ENCODE measurements at places on chromosomes 7 and 10.

DNA sequence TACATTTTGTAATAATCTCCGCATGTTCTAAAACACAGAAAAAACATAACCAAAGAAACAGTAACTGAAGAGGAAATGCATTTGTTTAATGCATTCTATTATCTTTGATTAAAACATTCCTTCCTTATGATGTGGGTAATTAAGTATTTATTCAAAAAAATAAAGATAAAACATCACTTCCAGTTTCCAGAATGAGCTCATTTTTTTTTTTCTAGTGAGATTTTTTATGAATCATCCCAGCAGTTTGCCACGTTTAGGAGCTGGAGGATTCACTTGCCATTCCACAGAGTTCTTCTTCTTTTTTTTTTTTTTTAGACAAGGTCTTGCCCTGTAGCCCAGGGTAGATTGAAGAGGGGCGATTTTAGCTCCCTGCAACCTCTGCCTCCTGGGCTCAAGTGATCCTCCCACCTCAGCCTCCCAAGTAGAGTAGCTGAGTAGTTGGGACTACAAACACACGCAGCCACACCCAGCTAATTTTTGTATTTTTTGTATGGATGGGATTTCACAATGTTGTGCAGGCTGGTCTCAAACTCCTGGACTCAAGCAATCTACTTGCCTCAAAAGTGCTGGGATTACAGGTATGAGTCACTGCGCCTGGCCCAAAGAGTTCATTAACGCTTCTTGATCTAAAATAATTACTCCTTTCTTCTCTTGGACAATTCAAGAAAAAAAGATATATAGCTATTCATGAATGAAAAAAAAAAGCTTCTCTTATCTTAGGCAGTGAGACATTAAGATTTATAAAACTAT is 177.3 kb downstream of the DKK1 start:
- DNase-seq: no peak

- no peak for DNase-seq
These were observed 4.6 kb downstream of the HECW1 start for GRCh38 chr7:43117095-43117494.

- no peak for DNase-seq
These were observed 5.2 kb downstream of the LAT2 start for GRCh38 chr7:74214816-74215630.

DNA sequence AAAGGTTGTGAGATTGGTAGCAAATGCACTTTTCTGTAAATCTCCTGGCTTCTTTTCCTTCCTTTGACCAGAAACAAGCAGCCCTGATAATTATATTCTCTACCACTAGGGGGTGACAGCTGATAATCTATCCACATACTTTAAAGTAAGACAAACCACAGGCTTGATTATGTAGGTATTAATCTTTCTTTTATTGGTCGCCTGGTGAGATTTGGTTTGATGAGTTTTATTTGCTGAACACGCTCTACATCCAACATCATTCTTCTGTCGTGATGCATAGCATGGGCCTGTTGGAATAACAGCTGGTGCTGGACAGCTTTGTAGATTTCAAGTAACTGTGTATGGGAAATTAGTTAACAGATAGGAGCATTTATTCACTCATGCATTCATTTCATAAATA is 63.5 kb downstream of the ZNF365 start:
- no peak for DNase-seq

DNA sequence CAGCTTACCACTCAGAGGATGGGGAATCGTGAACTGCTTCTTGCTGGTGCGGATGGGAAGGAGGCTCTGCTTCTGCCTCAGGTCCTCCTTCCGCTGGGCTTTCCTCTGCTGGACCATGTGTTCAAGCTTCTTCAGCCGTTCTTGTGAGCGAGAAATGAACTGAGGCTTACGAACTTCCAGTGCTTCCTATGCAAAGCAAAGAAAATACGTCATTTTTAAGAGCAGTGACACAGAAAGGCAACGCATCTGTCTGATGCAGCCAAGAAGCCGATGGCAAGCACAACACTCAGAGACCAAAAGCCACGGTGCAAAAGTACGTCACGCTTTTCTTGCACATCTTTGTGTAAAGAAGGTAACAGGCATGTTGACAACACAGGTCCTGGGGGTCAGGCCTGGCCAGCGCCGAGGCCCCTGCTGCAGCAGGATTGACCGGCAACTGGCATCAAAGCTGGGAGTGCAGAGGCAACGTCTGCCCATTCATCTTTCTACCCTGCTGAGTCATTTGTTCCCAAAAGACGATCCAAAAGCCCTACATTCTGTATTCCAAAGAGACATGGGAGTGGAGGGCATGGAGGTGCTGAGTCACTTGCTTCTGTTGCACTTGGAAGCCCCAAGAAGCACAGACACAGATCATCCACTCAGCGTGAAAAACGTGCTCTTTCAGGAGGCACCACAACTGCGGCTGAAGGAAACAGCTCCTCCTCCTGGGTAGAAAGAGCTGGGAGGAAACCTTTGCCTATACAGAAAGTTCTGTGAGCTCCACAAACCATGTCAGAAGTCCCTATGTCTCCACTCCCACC is 71.0 kb upstream of the ADAM12 start:
- no peak for DNase-seq

DNA sequence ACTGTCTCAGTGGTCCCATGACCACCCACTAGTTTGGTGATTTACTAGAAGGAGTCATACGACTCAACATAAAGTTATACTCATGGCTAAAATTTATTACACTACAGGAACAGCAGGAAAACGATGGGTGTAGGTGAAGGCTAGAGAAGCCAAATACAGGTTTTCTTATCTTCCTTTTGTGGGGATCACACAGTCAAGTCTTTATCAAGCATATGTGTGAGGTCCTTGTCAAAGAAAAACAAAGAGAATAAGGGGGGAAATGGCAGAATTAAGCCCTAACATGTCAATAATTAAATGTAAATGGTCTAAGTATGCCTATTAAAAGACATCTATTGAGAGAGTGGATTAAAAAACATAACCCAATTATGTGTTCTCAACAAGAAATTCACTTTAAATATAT is 47.8 kb upstream of the UBN2 start:
- no peak for DNase-seq

Data from stimulated activated CD4-positive, alpha-beta T cell treated with anti-CD3 and anti-CD28 coated beads, TNF-alpha, amount 100 ng/mL, for 1 hour (primary cell).